ENCODE measurements at places on chromosomes 12 and 14.

DNA sequence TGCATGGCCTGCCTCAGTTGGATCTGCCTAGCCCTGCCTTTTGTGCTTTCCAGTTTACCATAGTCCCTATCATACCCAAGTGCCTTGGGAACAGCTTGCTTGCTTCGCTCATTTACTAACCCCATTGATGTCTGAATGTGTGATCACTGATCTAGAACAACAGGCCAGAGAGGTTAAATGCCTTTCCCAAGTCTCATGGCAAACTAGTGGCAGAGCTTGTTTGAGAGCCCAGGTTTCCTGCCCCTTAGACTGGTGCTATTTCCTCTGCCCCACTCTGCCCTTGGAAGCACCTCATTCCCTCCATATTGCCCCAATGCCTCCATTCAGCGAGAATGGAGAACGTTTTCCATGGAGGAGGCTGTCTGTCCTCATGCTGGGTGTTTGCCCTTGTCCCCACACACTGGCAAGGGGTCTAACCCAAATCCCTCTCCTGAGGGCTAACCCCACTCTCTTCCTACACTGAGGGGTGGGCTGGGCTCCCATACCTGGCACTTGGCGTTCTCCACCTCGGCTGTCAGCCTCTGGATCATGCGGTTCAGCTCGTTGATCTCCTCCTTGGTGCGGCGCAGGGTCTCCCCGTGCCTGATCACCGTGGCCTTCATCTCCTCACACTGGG, 19.8 kb downstream of the KRT7 start:
- DNase-seq = no peak

DNA sequence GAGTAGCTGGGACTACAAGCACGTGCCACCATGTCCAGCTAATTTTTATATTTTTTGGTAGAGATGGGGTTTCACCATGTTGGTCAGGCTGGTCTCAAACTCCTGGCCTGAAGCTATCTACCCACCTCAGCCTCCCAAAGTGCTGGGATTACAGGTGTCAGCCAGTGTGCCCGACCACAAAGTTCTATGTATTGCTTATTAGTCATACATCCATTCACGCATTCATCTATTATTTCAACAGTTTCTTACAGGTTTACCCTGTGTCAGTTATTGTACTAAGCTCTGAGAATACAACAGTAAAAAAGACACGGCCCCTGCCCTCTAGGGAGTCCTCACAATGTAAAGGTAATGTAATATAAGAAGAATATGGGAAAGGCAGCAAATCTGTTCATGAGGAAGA, 188.9 kb upstream of the BTG1 start:
- no peak for DNase-seq

GRCh38 chr12:97513950-97514349, 51.3 kb downstream of the RMST start:
- DNase-seq = no peak

DNA sequence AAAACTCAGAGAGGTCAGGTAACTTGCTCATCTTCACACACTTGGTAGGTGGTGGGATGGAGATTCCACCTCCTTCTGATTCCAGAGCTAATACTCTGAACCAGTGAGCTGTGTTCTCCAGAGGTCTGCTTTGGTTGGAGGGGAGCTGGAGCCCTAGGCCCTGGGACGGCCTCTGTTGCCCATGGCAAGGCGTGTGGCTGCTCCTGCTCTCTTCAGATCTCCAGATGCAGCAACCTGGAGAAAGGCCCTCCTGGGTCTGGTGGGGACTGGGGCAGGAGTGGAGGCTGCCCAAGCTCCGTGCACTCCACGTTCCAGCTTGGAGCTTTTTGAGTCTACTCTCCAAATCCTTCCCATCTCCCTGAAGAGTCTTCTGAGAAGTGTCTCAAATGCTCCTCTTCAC, 10.7 kb downstream of the CCND2 start:
- no peak for DNase-seq

DNA sequence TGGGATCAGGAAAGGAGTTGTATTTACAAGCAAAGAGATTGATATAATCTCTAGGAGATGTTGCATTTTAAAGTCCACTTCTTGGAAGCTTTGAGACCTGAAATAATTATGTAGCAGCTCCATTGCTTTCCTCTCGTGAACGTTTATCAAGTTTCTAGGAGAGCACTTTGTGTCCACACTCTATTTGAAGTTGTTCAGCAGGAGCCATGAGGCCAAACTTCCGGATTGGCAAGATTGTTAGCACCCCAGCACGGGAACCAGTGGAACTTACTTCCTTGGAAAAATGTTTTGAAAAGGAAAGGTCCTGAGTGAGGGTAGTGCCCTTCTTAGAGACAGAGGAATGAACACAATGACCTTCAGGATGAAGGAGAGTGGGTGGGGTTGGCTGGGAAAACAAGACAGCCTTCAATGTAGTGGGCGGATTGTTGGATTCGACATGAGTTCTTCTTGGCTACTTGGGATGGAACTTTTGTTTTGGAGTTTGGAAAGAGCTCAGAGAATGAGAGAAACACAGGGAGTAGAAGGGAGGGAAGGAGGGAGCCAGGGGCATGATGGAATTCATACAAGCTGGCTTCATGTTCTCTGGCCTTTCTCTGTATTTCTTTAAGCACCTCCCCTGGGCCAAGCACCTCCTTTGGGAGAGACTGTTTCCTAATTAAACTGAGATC, 23.8 kb upstream of the CISTR start:
- no peak for DNase-seq

- DNase-seq = no peak
These were observed 9.2 kb upstream of the MYL6B start for GRCh38 chr12:56143217-56143616.

DNA sequence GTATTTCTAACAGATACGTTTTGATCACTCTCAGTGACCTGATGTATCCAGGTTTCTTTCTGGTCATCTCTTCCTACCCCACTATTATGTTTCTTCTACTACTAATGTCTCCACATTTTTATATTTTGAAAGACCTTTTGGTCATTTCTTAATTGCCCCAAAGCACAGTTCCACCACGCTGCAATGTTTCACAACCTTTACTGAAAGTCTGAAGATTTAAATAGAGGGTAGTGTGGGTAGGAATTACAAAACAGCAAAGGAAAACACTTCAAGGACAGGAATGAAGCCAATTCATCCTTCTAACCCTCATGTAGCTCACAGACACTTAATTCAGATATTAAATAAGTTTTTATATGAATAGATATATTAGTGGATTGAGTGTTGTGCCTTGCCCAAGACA, 36.1 kb upstream of the SLC16A7 start:
- DNase-seq = no peak

- no peak for DNase-seq
These were observed 584.1 kb downstream of the VRK1 start for GRCh38 chr14:97381309-97381708.

DNA sequence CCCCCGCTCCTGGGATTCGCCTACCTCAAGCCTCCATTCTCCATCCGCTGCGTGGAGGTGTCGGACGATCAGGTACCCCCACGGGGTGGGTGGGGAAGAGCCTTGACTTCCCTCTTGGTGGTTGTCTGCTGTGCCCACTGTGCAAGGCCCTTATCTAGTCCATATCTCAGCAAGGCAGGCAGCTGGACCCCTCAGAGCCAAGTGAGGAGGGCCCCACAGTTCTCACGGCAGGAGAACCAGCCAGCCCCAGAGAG, 39.9 kb downstream of the MMAB start:
- no peak for DNase-seq

- DNase-seq = no peak
These were observed 184.7 kb downstream of the PIWIL1 start for GRCh38 chr12:130522244-130522834.

- DNase-seq = no peak
These were observed 41.1 kb downstream of the CYP46A1 start for GRCh38 chr14:99724939-99725773.

DNA sequence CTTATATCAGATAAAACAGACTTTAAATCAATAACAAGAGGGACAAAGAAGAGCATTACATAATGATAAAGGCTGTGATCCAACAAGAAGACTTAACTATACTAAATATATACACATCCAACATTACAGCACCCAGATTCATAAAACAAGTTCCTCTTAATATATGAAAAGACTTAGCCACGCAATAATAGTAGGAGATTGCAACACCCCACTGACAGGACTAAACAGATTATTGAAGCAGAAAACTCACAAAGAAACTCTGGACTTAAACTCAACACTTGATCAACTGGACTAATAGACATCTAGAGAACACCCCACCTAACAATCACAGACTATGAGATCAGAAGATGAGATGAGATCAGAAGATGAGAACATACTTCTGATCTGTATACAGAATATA, 5.7 kb upstream of the CLEC14A start:
- DNase-seq = no peak

DNA sequence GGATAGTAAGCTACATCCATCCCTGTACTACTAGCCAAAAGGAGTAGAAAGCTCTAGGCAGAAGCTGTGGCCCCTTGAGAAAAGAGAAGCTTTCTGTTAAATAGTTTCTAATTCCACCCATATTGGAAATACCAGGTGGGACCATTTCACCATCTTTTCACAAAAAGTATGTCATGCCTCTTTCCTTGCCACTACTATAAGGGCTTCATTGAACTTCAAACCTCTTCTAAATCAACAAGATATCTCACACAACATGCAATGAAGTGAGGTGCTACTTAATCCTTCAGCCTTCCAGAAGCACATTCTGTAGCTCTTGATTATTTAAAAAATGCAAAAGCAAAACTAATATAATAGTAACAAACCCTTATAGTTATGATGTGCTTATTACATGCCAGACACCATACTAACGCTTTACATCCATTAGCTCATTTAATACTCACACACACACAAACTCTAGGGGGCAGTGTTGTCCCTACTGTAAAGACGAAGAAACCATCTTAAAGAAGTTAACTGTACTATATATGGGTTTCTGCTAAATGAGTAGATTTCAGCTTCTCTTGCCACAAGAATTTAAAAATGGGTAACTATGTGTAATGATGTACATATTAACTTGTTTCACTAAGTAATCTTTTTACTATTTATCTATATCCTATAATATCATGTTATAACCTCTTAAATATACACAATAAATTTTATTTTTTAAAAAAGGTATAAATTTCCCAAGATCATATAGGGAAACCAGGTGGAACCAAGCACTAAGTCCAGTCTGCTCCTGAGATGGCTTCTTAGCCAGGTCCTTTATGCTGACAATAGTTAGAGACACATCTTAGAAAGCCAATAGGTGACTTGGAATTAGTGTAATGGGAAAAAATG, 124.4 kb downstream of the RPS29 start:
- peak; percentile 29 for DNase-seq

- DNase-seq = no peak
These were observed at the start of gene MSI1 for GRCh38 chr12:120368789-120369602. TSS of gene MSI1 (minus strand) at chr12:120369164. CDS start at chr12:120369091, 73 bp downstream.

- no peak for DNase-seq
These were observed 100.3 kb downstream of the ERC1 start for GRCh38 chr12:1091350-1091749.

- DNase-seq = no peak
These were observed 46.7 kb downstream of the GXYLT1 start for GRCh38 chr12:42097971-42098370.

DNA sequence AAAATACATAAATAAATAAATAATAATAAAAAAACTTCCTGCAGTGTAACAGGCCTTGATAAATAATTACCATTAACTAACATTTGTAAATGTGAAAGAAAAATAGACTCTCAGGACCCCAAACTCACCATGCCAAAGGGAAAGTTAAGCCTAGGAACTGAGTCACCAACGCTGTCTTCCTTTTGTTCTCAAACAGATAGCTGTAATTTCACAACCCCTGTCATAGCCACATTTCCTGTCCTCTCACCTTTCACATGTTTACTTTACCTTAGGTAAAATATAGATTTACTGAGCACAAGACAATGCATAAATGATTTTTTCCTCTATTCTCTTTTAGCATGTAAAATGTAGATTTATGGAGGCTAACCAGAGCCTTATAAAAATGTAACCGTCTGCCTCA, 35.9 kb upstream of the CHST11 start:
- DNase-seq = no peak

DNA sequence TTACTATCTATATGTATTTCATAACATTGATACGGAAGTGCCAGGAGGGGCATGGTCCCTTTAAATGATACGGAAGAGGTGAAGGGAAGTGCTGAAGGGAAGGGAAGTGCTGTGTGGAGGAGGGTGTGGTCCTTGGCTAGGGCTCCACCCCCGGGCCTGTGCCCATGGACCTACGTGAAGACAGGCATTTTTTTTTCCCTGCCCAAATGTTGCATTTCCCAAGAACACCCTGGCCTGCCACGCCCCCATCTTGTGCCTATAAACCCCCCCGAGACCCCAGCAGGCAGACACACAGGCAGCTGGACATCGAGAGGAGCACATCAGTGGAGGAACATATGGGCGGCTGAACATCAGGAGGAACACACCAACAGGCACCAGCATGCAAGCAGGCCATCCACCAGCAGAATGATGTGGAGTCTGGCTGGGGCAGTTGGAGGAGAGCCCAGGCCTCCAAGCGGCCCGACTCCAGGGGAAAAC, 134.1 kb downstream of the SLC41A2 start:
- DNase-seq = no peak

- DNase-seq = no peak
These were observed 7.0 kb downstream of the IFI27L2 start for GRCh38 chr14:94122438-94122837.

DNA sequence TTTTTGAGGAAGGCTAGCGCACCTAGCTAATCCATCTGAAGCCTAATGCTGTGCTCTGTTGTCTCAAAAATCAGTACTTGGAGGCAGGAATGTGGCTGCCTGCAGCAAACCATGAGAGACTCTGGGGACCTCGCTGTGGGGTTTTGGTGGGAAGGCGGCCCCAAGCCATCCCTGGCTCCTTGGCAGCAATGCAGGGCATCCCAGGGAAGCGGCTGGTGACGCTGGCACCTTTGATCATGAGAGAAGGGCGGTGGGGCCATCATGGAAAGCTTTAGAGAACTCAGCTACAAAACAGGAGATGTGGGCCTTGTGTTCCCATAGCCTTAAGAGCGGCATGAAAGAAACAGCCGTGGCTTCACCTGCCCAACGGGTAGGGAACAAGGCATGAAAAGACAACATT, 101.1 kb upstream of the SFSWAP start:
- no peak for DNase-seq

- DNase-seq = no peak
These were observed 10.4 kb downstream of the APPL2 start for GRCh38 chr12:105225505-105226015.

GRCh38 chr14:86450085-86450484, 920.1 kb downstream of the FLRT2 start:
- DNase-seq = no peak

DNA sequence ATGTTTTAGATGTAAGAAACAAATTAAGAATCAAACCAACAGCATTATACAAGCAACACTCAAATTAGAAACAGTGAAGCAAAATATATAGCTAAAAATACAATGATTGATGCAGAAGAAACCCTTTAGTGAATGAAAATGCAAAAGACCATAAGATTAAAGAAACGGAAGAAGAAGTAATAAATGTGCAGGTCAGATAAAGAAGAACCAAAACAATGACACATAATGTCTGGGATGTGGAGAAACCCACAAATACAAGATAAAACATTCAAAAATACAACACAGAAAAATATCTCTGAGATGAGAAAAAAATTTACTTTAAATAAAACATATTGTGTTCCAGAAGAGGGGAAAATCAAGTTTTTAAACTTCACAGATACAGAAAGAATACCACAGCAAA, 73.4 kb upstream of the AVPR1A start:
- DNase-seq = no peak

GRCh38 chr12:26465419-26466097, 270.2 kb downstream of the SSPN start:
- no peak for DNase-seq

GRCh38 chr12:104288635-104289274, 14.8 kb upstream of the EID3 start:
- DNase-seq = peak; percentile 87
